IPS DF 6.9 (cell line): ENCODE measurements at places on chromosomes 2 and 18.

- no peak for DNase-seq
These were observed 1082.9 kb upstream of the CDH2 start for GRCh38 chr18:29259838-29260237.

DNA sequence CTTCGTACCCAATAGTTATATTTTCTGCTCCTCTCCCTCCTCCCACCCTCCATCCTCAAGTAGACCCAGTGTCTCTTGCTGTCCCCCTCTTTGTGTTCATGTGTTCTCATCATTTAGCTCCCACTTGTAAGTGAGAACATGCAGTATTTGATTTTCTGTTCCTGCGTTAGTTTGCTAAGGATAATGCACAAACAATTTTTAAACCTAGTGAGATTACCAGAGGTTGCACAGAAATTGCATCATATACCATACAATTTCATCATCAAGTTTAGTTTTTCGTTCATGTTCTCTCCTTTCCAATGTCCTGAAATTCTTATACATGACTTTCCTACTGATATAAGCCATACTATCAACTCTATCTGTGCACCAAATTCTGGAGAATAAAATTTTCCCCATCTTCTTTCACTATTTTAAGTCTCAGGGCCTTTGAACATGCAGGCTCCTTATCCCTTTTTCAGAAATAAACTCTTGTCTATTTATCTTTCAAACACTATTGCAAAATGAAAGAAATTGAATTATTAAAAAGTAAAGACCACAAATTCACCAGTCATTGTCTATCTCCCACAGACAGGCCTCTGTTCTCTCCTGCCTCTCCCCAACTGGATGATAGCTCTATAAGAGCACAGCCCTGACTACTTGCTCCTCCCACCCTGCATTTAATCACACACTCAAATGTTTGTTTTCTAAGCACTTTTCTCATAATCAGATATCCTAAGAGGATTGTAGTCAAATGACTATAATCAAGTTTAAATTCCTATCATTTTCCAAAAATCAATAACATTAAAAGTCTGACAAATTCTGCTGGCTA lies 27.2 kb upstream of the B4GALT6 start:
- DNase-seq = no peak

DNA sequence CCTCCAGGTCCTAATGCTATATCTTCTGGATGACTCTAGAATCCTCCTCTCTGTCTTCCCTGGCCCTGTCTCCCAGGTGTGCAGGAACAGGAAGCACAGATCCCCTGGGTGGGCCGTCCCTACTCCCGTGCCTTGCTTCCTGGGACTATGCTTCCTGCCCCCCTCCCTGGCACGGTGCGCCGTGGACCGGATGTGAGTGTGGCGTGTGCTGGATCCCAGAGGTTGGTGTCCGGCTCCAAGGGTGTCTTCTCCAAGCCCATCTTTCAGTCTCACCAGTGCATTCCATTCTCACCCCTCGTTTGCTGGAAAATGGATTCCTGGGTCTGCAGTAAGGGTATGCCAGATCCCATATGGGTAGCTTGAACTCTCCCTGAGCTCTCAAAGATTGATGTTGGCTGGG lies 144.4 kb upstream of the TWIST2 start:
- no peak for DNase-seq

DNA sequence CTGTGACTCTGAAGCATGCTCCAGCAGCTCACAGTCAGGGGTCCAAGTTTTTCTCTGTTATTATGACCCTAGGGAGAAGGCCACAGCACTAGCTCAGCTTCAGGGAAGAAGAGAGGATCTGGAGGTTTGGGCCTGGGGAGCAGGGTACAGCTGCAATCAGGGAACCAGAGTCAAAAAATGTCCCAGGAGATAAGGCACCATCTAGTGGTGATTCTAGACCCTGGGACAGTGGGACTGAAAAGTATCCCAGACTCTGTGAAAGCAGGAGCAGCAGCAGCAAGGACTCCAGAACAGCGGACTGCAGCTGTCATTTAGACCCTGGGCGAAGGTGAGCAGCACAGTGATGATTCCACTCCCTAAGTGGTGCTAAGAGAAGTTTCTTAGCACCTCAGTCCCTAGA lies 278.4 kb upstream of the DDX18 start:
- DNase-seq = peak; percentile 37

DNA sequence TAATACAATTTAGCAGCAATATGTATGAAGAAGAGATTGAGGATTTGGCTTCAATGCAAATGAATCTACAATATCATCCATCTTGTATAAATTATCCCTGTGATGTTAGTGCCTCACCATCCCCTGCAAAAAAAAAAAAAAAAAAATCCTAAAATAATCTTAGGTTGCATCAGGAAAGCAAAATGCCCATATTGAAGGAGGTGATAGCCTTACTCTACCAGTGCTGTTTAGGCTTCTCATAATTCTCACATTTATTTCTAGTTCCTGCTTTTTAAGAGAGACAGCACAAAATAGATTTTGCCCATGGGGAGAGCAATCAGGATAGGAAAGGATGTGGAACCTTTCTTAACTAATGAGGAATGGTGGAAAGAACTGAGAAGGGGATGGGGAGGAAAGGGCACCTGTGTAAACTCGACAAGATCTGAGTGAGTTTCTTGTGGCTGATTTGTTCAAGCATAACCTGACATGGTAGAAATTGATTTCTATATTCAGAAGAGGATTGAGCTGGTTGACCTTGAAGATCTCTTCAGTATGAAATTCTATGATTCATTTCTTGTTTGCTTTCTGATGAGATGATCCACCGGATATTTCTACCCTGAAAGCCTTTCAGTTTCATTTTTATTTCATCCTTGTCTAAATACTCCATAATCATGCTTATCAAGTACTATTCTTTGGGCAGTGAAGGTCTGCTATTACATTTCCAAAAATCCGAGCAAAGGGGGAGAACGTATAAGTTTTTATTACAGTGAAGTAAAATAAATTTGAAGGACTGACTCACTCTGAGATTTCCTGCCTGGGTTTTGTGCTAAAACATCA lies 391.2 kb downstream of the PTPRM start:
- DNase-seq = no peak

GRCh38 chr18:8359481-8359880 lies 249.8 kb upstream of the RAB12 start:
- no peak for DNase-seq

- no peak for DNase-seq
These were observed 4.2 kb downstream of the ERMN start for GRCh38 chr2:157321466-157321865.

DNA sequence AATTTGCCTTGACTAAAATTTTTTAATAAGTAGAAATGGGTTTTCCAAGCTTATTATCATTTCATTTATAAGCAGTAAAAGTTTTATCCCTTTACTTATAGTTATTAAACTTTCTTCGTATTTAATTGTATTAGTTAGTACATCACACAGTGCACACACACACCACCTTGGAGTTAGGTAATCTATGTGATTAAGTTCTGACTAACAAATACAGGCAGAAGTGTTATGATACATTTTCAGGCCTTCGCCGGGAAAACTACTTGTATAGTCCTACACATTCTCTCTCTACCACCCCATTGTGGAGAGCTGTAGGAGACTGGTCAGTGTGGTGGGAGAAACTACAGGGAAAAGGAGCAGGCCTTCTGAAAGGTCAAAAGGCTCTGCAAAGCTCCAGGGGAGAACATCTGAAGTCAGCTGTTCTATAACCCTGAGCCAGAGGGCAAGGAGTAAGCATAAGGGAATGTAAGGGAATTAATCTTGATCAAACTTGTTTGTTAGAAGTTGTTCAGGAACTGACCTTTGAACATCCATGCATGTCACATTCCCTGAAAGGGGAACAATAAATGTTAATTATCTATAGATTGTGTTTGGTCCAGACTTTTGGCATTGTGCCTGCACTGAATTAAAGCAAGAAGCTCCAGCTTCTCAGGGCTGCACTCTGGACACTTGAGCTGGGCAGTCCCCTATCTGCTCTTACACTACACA lies 231.7 kb downstream of the FSIP2 start:
- no peak for DNase-seq

DNA sequence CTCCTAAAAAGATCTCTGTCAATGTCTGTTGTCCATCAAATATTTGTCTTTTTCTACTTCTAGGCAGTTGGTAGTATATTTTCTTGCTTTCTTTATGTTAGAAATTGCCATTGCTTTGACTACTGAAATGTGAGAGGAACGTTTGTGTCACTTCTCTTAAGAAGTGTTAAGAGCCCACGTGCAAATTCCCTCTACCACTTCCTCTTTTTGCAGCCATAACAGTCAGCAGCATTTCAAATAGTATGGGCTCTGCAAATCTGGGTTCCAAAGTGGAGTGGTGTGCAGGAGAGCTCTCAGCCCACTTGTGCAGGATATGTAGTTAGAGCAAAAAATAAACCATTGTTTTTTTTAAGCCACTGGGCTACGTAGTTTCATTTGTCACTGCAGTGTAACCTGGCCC lies 314.0 kb downstream of the MEIS1 start:
- DNase-seq = no peak

DNA sequence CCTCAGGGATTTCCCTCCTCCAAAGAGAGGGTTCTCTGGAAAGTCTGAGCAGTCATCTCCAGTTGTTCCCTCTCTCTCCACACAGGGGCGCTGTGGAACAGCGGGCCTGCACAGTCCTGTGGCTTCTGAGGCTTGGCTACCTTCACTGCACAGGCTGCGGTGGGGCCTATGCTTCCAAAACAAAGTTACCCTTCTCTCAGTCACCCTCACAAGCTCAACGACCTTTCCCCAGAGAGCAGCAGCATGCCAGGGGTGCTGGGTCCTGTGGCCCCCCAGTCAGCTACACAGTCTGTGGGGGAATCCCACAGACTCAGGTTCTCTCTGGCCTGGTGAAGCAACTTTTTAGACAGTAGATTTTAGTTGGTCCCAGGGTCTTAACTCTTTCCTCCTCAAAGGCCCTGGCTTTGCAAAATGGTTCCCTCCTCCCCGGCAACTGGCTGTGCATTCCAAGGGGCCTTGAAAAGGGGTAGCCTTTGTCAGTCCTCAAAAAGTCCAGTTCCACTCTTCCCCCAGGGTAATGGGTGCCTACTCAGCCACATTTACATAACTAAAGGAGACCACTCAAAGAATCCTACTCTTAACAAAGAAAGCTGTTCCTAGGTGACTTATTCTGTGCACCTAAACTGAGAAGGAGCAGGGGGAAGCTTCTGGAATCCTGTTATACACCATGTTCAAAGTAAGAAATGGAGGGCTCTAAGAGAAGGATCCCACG lies 14.9 kb downstream of the B3GNT7 start:
- DNase-seq = peak; percentile 83

DNA sequence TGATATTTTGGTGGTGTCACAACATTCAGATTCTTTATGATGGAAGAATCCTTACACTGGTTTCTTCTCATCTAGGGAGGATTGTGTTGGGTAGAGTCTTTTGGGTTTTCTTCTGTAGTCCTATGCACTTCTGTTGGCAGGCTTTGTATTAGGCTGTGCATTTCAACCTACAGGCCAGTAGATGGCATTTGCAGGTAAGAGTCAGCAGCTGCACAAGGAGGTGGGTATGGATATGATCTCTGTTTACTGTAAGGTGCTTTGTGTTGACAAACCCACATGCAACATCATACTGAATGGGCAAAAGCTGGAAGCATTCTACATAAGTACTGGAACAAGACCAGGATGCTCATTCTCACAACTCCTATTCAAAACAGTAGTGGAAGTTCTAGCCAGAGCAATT lies 656.8 kb downstream of the METTL4 start:
- DNase-seq = peak; percentile 13

GRCh38 chr2:40394597-40394996 lies 57.3 kb downstream of the SLC8A1 start:
- DNase-seq = no peak

DNA sequence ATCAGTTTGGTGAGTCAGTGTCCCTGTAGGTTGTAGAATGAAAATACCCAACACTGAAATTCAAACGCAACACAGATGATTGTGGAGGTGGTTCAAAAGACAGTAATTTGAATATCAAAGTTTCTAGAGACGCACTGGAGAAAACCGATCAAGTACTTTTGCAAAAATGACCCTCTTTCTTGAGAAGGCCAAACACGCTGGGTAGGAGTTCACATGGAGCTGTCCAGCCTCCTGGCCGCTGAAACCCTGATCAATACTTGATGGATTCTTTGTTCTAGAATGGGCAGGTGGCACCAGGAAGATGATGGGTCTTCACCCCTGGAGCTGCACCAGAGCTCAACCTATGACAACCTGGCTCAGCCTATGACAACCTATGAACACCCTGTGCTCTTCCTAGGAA lies 39.7 kb upstream of the UBE2F start:
- no peak for DNase-seq

DNA sequence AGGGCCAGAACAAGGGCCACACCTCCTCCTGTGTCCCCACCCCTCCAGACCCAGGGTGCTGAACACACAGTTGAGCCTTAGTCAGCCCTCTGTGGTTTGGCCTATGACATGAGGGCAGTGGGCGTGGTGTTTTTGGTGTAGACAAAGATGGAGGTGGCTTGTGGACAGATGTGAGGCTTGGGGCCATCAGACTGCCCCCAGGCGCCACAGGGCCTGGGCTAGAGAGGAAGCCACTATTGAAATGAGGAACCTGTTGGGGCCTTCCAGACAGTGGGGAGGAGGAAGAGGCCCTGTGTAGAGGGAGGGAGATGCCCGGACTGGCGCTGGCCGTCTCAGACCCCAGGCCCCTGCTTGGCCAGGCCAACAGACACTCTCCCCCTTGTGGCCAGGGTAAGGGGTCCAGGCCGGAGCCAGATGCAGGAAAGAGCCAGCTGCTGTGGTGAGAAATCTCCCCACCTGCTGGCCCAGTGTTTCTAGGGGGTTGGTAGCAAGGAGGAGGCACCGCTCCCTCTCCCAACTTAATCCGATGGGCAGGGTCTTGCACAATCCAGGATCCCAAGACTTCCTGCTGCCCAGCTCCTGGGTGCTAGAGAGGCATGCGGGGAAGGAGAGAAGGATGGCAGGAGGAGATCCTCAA lies 53.8 kb downstream of the SMAD7 start:
- DNase-seq = no peak

DNA sequence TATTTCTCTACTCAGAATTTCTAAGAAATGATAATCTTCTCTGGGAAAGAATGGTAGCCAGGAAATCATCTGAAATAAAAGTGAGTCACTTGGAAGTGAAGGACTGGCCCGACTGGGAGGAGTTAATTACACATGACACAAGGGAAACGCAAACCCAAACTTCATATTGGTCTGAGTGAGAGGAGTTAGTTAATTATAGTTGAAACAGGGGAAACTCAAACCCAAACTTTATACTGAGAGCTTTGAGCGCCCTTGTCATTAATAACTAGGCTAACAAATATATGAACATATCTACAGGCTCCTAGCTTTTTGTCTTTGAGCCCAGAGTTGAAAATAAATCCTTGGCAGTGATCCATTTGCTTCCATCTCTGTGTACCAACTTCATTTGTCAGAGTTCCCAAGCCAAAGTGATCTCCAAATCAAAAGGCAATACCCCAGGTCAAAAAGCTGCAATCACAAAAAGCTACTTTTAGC lies 187.8 kb upstream of the COL3A1 start:
- DNase-seq = no peak

DNA sequence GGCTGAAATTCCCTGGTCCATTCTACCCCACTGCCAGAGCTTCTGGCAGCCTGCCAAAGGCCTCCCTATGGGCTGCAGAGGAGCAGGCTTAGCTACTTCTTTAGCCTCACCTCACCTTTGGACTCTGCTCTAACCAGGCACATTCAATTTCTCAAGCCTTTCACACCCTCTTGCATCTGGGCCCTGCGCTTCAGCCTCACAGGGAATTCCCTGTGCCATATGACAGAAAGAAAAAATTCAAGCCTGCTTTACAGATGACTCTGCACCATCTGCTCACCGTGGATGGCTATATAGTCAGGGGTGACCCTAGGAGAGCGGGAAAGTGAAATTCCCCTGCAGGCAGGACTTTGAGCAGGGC lies 62.5 kb downstream of the REEP1 start:
- DNase-seq = no peak
